Right forelimb (tissue), 1 donor: ENCODE measurements at places on chromosomes 1 and 21.

DNA sequence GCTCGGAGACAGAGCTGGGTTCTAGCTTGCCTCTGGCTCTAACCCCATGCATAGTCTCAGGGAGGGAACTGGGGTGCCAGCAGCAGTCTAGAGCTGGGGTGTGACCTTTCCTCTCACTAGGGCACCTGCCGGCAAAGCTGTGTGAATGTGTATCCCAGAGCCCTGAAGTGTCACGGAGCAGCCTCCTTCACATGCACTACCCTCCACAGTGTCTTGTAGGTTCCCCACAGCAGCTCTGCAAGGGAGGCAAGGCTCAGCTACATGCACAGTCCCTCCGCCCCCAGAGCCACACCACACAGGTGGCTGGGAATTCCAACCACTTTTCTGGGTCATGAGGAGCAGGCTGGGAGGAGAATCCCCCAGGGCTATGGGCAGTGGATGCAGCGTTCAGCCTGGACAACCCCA lies 7.7 kb upstream of the HPCA start:
- DNase-seq = peak; percentile 16

DNA sequence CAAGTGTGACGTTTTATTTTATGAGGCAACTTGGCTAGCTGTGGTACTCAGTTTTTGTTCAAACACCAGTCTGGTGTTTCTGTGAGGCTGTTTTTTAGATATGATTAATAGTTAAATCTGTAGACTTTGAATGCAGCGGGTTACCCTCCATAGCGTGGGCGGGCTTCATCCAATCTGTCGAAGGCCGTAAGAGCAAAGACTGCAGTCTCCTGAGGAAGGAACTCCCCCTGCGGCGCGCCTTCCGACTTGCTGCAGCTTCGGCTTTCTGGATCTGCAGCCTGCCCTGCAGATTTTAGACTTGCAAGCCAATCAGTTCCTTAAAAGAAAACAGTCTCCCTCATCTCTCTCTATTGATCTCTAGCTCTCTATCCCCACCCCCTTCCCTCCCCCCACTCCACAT lies 4.2 kb upstream of the ZNF496 start:
- no peak for DNase-seq

DNA sequence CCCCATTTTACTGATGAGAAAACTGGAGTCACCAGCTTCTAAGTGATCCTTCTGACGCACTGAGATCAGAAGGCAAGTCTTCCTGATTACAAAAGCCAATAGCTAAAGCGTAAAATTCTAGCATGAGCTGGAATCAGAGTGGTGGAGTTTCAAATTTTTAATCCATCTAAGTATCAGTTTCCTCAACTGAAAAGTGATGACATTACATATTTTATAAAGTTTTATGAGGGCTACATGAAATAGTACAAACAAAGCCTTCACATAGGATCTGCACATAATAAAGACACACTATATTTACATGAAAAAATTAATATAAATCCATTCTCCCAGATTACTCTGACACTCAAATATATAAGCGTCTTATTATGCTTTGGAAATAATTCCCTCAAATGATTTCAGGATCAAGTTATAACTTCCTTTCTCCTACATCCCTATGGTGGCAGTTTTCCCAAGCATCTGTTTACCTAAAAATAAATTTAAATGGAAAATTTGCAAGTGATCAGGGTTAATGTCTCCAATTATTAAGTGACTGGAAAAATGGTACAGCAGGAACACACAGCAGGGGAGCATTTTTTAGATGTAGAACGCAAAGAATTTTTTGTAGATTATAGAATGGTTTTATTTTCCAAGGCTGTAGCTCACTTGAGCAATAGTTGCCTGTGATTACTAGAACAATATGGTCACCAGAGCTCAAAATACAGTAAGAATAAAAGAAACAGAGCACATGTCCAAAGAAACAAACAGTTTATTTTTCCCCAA lies 490.4 kb upstream of the C1orf87 start:
- DNase-seq = no peak

DNA sequence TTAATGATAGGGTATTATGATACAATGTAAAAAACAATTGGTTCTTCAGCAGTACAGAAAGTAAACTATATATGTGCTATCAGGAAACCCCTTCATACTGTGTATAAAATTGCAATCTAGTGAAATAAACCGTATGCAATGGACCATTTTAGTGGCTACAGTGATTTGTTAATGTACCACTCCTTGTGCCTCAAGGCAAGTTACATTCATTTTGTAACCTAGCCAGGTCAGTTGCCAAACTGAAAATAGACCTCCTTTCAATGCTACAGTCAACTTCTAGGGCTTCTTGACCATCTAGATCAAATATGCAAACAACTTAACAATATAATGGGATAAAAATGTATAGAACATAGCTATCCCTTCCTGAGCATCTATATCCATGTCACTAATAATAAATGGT lies 52.0 kb upstream of the RAVER2 start:
- DNase-seq = no peak

DNA sequence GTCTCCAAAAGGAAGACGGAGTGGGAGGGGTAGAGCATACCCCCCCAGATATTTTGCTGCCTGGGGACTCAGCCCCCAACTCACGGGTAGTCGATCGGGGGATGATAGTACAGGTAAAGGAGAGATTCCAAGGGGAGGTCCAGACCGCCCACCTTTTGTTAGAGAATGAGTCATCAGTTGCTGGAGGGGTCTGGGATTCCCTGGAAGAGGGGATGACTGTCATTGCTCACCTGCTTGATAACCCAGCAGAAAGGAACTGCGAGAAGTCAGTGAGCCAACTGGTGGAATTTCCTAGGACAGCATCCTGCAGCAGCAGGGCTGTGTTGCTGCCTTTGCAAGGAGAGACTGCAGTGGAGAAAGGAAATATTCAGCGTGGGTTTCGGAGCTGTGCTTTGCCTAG lies 64.4 kb downstream of the MACF1 start:
- no peak for DNase-seq

- no peak for DNase-seq
Observed at GRCh38 chr21:43308815-43309283, 118.1 kb downstream of the SIK1 start.

DNA sequence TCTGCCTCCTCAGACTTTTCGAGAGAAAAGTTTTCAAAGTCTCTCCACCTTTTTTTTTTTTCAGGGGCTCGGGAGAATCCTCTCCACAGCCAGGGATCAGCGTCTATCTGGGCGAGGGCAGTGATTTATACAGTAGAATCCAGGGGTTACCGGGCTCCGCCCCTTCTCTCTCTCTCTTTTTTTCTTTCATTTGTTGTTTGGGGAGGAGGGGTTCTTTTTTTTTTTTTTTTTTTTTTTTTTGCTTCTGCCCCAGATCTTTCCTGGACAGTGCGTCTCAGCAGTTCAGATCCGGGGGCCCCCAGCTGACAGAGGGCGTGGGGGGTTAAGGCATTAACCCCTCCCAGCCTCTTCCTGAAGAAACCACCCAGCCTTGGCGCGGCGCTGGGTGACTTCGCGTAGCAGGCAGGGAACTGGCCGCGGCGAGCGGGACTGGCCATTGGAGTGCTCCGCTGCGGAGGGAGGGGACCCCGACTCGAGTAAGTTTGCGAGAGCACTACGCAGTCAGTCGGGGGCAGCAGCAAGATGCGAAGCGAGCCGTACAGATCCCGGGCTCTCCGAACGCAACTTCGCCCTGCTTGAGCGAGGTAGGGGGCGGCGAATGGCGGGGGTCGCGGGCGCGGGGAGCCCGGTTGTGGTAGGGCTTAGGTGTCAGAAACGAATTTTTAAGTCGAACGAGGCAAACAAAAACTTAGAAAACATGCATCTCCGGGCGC lies at the start of gene S1PR1:
Gene S1PR1 (plus strand): TSS at position 504 of the 713 bp plus-strand sequence. CDS start 1,966 bp downstream, outside the sequence.
- DNase-seq = peak; percentile 77

DNA sequence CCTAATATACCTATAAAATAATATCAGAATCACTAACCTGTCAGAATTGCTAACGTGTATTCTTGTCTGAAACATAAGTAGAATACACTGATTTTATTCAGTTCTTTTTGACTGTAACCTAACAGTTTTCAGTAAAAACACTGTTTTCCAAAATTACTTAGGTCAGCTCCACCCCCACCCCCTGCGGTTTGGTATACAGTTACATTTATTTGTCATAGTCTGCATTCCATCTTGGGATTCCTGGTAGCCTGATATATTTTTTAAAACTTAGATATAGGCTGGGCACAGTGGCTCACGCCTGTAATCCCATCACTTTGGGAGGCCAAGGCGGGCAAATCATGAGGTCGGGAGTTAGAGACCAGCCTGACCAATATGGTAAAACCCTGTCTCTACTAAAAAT lies 19.8 kb upstream of the ABCD3 start:
- DNase-seq = no peak

DNA sequence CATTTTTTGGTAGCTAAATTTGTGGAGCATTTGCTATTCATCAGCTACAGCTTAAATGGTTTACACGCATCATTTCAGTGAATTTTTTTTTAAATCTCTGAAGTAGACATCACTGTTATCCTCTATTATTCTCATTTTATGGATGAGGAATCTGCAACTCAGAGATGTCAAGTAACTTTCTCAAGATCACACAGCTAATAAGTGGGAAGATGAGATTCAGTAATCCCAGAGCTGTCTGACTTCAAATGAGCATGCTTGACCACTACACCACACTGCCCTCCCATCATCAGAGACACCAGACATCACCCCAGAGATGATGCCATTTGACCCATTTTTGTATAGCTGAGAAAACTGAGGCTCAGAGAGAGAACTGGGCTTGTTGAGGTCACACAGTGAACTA lies 116.4 kb downstream of the RRAGC start:
- no peak for DNase-seq

GRCh38 chr1:31394584-31395193 lies 18.3 kb upstream of the SERINC2 start:
- DNase-seq = peak; percentile 89

DNA sequence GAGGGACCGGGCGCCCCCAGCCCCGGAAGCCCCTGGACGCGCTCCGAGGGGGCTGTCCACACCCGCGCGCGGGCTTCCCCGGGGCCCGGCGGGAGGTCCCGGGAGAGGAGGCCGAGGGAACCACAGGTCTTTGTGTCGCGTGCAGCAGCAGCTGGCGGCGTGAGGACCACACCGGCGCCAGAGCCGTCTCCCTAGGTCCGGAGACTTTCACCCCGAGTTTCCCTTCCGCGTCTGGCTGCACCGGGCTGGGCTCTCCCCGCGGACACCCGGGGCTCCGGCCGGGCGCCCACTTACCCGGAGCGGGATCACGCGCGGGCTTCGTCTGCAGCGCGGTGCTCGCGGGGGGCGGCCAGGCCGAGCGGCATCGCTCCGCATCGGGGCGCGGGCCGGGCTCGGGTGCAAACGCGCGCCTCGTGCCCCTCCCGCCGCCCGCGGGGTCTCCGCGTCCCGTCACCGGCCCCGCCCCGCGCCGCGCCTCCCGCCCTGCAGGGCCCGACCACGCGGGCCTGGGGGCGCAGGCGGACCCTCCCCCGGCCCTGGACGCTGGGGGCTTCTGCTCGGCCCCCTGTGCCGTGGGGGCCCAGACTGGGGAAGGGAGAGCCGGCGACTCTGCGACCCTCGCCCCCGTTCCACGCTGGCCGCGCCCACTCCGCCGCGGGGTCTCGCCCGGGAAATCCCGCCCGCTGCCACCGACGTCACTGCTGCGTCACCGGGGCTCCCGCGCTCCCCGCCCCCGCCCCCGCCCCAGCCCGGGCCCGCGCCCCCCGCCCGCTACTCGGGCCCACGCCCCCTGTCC lies at the start of gene GNG4:
Gene GNG4 (minus strand): TSS at position 417 of the 796 bp plus-strand sequence. CDS start 65,946 bp downstream, outside the sequence.
- peak; percentile 67 for DNase-seq

DNA sequence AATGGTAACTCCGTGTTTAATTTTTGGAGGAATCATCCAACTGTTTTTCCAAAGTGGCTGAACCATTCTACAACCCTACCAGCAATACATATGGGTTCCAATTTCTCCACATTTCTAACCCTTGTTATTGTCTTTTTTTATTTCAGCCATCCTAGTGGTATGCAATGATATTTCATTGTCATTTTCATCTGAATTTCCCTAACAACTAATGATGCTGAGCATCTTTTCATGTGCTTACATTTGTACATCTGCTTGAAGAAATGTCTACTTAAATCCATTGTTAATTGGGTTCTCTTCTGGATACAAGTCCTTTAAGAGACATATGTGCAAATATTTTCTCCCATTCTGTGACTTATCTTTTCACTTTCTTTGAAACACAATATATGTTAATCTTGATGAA lies 43.3 kb downstream of the EPRS1 start:
- DNase-seq = no peak

DNA sequence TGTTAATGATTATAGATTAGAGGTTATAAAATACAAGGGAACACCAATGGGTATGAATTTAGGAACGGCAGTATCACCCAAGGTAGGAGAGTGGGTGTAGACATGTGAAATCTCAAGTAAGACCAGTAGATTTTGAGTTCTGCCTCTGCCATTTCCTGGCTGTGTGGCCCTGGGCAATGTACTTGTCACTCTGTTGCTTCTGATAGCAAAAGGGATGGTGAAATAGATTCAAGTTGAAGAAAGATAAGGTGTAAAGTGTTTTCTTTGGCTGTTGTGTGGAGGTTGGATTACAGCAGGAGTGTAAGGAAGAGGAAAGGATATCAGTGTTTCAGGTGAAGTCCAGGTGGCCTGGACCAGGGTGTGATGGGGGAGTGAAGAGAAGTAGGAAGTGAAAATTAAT lies 64.3 kb downstream of the ADSS2 start:
- no peak for DNase-seq

- no peak for DNase-seq
Observed at GRCh38 chr1:33009561-33009960, 27.1 kb downstream of the AK2 start.

DNA sequence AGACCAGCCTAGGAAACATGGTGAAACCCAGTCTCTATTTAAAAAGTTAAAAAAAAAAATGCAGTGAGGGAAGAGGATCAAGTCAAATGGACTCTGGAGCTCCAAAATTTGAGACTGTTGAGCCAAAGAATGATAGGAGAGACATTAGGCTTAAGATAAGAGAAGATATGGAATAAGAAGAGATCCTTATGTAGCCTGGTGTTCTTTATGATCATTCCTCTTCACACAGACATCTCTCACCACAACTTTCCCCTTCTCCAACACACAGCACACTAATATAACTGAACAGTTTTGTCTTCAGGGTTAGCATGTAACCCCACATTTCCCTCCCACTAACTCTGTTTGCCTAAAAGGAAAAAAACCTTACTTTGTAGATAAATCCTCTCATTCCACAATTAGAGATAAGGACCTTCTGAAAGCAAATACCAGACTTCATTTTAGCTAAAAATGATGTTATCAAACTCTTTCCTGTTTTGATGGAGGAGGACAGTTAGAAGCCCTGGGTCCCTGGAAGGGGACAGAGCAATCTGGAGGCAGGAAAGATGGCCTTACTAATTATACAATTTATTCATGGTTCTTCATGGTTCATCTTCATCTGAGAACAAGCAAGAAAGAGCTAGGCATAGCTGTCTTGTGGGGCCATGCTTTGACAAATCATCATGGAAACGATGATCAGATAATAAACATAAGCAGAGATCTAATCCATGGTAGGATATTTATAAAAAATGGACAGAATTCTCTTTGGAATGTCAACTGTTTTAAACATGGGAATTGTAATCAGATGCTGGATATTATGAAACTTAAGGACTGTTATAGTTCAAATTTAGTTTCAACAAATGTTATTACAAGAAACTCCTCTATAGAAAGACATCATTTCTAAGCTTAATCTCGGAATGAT lies 96.7 kb upstream of the S1PR1 start:
- DNase-seq = no peak

DNA sequence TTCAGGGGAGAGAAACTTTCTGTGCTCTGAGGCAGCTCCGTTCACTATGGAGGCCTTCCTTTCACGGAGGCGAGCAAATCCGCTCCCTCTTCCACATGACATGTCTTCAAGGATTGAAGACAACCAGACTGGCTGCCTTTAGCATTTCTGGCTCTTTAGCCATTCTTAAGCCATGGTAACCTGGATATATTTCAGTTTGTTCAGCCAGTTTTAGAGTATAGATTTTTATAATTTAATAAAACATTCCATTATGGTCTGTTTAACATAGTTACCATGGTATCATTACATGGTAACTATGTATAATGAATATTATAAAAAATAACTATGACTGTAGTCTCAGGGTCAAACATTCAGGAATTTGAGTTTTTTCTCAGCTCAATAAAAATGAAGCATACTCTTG lies 54.2 kb upstream of the NFIA start:
- no peak for DNase-seq
